ENCODE measurements at places on chromosomes 7 and 10.

DNA sequence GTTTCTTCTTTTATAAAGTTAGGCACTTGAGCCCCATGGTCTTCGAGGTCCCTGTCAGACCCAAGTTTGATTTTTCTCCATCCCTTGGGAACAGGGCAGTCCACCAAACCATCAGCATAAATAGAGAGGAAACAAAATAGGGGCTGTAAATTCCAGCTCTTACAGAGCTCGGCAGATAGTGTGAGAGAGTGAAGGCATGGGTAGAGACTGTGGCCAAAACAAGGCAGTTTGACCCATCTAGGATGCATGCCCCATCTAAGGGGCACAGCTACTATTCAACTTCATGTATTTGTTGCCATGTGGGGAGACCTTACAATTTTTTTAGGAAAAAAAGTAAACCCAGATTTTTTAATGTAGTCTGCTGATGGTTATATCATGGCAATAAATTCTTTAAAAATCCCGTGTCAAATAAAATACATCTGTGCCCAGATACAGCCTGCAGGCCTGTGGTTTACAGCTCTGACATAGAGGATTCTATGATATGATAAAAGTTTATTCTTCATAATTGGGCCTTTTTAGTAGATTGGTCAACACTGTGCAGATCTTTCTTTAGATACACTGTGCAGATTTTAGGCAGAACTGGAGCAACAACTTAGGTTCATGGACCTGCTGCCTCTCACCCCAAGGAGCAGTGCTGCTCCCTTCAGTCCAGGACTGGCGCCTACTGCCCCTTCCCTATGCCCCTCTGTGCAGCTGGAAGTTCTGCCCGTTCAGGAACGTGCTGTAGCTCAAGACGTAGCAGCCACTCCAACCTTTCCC lies 5.3 kb downstream of the PPP1R3C start:
- peaks cover 15% of the 10 kb centered on the region for H3K27me3 ChIP-seq
- H3K4me3 ChIP-seq, result no peak overlapping the region
- H3K27ac ChIP-seq, result no peak overlapping the region
- H3K36me3 ChIP-seq, result no peaks in the 10 kb centered on the region

DNA sequence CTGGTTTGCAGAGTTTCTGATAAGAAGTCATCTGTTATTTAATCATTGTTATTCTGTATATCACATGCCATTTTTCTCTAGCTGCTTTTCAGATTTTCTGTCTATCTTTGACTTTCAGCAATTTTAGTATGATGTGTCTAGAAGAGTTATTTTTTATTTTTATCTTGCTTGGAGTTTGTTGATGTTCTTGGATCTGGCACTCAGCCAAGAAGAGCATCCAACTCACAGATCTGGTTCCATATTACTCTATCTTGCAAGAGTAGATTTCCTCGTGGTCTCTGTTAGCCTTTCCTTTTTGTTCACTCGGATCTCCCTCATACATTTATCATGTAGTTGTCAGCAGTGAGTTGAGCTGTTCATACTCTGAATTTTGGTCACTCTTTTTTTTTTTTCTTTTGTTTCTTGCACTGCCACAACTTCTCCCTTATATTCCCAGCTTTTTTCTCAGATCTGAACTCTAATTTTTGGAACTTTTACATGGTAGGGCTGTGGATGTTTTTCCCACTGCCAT lies 54.8 kb upstream of the CALCR start:
- H3K27ac ChIP-seq, result no peak overlapping the region
- no peak overlapping the region for H3K4me3 ChIP-seq
- no peak for DNase-seq
- H3K4me1 ChIP-seq, result no peaks in the 10 kb centered on the region

DNA sequence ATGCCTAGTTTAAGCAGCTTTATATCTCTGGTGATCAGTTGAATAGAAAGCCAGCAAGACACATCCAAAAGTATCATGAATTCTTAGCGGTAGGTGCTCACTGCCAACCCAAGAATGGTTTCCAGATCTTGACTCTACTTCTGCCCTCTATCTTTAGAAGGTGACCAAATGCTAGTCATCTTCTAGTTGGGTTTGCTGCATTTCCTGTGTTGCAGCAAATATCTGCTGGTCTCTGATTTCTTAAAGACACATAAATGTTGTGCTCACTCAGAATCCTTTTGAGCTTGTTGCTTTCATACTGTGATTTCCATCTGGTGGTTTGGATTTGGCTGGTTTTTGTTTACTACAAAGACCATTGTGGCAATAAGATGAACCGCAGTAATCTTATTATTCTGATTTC lies 2.2 kb downstream of the CDC123 start:
- H3K27ac ChIP-seq, result no peak overlapping the region
- no peaks in the 10 kb centered on the region for H3K27me3 ChIP-seq
- peaks cover 29% of the 10 kb centered on the region for H3K4me1 ChIP-seq
- H3K4me3 ChIP-seq, result no peak overlapping the region

GRCh38 chr10:35262436-35262835 lies 73.9 kb upstream of the CCNY start:
- H3K27me3 ChIP-seq, result no peaks in the 10 kb centered on the region
- H3K36me3 ChIP-seq, result no peaks in the 10 kb centered on the region
- DNase-seq, result no peak
- no peak overlapping the region for H3K27ac ChIP-seq

DNA sequence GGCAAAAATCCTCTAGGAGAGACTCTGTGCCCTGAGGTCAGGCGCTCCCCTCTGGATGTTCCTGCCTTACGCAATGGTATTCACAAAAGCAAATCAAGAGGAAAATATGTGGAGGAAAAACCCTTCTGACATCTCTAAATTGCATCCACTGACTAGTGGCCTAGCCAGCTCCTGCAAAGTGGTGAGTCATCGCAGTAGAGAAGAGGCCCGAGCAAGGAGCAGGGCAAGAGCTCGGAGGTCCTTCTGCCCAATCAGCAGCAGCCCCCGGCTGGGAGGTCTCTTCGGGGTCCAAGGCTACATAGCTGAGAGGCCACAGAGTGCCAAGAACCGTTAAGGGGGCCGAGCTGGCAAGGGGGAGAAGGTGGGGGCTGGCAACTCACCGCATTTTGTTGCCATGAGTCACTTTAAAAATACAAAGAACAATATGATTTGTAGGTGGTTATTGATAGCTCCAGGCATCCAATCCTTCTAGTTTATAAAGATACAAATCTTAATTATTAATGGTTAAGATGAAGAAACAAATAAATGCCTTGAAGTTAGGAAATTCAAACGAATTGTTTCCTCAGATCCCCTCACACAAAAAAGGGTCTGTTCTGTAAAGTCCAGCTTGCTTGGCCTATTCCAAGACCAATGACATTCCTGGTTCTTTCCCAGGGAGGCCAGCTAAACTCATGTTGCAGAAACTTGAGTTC lies 161.6 kb downstream of the PKD1L1 start:
- no peaks in the 10 kb centered on the region for H3K36me3 ChIP-seq
- H3K4me3 ChIP-seq, result no peak overlapping the region
- no peak for DNase-seq

- H3K4me3 ChIP-seq, result no peak overlapping the region
- DNase-seq, result no peak
- peaks cover 6% of the 10 kb centered on the region for H3K4me1 ChIP-seq
- H3K27me3 ChIP-seq, result no peaks in the 10 kb centered on the region
- H3K27ac ChIP-seq, result no peak overlapping the region
- H3K36me3 ChIP-seq, result no peaks in the 10 kb centered on the region
These were observed 84.6 kb downstream of the KAT6B start for GRCh38 chr10:74910976-74911350.

- no peak overlapping the region for H3K27ac ChIP-seq
- H3K4me1 ChIP-seq, result no peaks in the 10 kb centered on the region
- H3K4me3 ChIP-seq, result no peak overlapping the region
- no peaks in the 10 kb centered on the region for H3K27me3 ChIP-seq
- DNase-seq, result no peak
These were observed 19.5 kb upstream of the EIF5AL1 start for GRCh38 chr10:79492839-79493238.

- no peaks in the 10 kb centered on the region for H3K36me3 ChIP-seq
- DNase-seq, result no peak
- no peaks in the 10 kb centered on the region for H3K4me1 ChIP-seq
- H3K27ac ChIP-seq, result no peak overlapping the region
- H3K27me3 ChIP-seq, result no peaks in the 10 kb centered on the region
These were observed 704.4 kb upstream of the CELF2 start for GRCh38 chr10:10313149-10313835.

DNA sequence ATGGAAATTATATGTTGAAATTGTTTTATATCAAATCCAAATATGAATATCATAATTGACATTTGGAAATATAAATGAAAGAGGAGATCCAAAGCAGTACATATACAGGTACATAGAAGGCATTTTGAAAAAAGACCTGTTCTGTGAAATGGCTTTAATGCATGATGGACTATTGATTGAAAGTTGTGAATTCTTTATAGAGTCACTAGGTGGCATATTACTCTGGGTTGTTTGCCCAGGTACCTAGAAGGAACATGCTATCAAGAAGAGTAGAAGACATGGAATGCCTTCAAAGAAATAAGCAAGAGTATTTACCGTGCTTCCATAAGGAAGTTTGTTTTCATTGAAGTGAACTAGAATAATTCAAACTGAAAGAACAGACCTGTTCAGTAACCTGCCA lies 160.0 kb upstream of the ANK3 start:
- no peaks in the 10 kb centered on the region for H3K27me3 ChIP-seq
- no peaks in the 10 kb centered on the region for H3K4me1 ChIP-seq
- H3K4me3 ChIP-seq, result no peak overlapping the region
- H3K36me3 ChIP-seq, result no peaks in the 10 kb centered on the region
- no peak overlapping the region for H3K27ac ChIP-seq

GRCh38 chr7:26293569-26294308 lies 2.1 kb downstream of the SNX10 start:
- peak overlapping the region; percentile 89 for H3K4me3 ChIP-seq
- DNase-seq, result peak; percentile 29
- no peaks in the 10 kb centered on the region for H3K36me3 ChIP-seq
- peaks cover 38% of the 10 kb centered on the region for H3K4me1 ChIP-seq
- H3K27me3 ChIP-seq, result no peaks in the 10 kb centered on the region

GRCh38 chr10:1685699-1686490 lies 51.4 kb downstream of the ADARB2 start:
- H3K36me3 ChIP-seq, result no peaks in the 10 kb centered on the region
- H3K27me3 ChIP-seq, result peaks cover 4% of the 10 kb centered on the region
- no peak overlapping the region for H3K27ac ChIP-seq
- no peak overlapping the region for H3K4me3 ChIP-seq

DNA sequence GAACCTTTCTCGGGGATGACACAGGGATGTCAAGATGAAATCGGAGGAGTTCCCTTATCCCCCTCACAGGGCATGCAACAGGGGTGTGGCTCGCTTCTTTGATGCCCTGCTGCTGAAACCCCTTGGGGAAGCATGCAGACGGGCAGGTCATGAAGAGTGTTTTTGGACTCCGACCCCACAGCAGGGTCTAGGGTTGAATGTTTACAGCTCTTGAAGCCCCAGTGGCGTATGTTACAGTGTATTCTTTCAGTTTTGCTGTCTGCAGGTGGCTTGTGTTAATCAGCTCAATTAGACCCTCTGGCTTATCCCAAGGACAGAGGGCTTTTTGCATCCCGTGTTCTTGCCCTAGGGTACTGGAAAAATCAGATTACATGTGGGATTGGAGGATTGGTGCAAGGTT lies 446.5 kb downstream of the LRMDA start:
- H3K27ac ChIP-seq, result no peak overlapping the region
- no peaks in the 10 kb centered on the region for H3K27me3 ChIP-seq
- no peak for DNase-seq
- H3K4me1 ChIP-seq, result no peaks in the 10 kb centered on the region
- no peaks in the 10 kb centered on the region for H3K36me3 ChIP-seq

GRCh38 chr10:112896722-112897121 lies 53.3 kb upstream of the TCF7L2 start:
- DNase-seq, result no peak
- no peak overlapping the region for H3K4me3 ChIP-seq
- no peaks in the 10 kb centered on the region for H3K4me1 ChIP-seq
- H3K27me3 ChIP-seq, result no peaks in the 10 kb centered on the region

- H3K4me1 ChIP-seq, result no peaks in the 10 kb centered on the region
- no peaks in the 10 kb centered on the region for H3K36me3 ChIP-seq
- H3K27ac ChIP-seq, result no peak overlapping the region
These were observed 59.2 kb downstream of the ZNF503 start for GRCh38 chr10:75342397-75342796.

- no peaks in the 10 kb centered on the region for H3K36me3 ChIP-seq
- H3K4me3 ChIP-seq, result no peak overlapping the region
- DNase-seq, result no peak
- H3K4me1 ChIP-seq, result no peaks in the 10 kb centered on the region
- H3K27ac ChIP-seq, result no peak overlapping the region
These were observed 143.0 kb downstream of the PRPF18 start for GRCh38 chr10:13729586-13730305.

DNA sequence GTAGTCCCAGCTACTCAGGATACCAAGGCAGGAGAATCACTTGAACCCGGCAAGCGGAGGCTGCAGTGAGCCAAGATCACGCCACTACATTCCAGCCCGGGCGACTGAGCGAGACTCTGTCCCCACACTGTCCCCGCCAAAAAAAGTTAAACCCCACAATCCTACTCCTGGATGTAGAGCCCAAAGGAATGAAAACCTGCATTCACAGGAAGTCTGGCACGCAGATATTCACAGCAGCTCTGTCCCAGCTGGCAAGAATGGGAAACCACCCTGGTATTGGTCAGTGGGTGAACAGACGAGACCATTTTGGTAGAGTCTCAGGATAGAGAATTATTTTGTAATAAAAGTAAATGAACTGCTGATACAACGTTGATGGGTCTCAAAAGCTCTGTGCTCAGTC lies 225.2 kb downstream of the MAD1L1 start:
- no peak for DNase-seq
- H3K27ac ChIP-seq, result no peak overlapping the region
- H3K27me3 ChIP-seq, result no peaks in the 10 kb centered on the region
- H3K4me1 ChIP-seq, result no peaks in the 10 kb centered on the region
- peaks cover 6% of the 10 kb centered on the region for H3K36me3 ChIP-seq

DNA sequence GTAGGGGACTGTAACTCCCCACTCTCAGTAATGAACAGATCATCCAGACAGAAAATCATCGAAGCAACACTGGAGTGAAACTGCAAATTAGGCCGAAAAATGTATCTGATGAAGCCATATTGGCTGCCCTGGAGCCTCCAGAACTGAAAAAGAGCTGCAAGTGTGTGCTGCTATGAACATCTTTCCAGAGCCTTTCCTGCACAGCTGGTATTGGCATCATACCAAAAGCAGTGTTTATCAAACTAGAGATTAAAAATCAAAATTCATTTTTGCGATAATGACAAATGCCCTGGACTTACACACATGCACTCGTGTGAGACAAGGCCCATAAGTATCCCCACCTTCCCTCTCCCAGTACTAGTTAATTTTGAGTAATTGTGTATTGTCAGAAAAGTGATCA lies 6.8 kb upstream of the CLDN12 start:
- no peak overlapping the region for H3K27ac ChIP-seq
- H3K27me3 ChIP-seq, result no peaks in the 10 kb centered on the region
- no peaks in the 10 kb centered on the region for H3K36me3 ChIP-seq
- H3K4me3 ChIP-seq, result no peak overlapping the region

- no peak for DNase-seq
- H3K4me3 ChIP-seq, result no peak overlapping the region
- H3K4me1 ChIP-seq, result no peaks in the 10 kb centered on the region
- no peak overlapping the region for H3K27ac ChIP-seq
These were observed 9.7 kb upstream of the CHST12 start for GRCh38 chr7:2393706-2394105.

Measured in CD4-positive, alpha-beta T cell (primary cell).